ENCODE measurements at places on chromosomes 5 and 9. TPM values are rescaled to one million over a fixed set of nuclear protein-coding genes. Genes with fewer than 3 reads are reported as not detected.

- no peak for DNase-seq
These were observed 1530.1 kb downstream of the MAT2B start for GRCh38 chr5:165035520-165035919.

DNA sequence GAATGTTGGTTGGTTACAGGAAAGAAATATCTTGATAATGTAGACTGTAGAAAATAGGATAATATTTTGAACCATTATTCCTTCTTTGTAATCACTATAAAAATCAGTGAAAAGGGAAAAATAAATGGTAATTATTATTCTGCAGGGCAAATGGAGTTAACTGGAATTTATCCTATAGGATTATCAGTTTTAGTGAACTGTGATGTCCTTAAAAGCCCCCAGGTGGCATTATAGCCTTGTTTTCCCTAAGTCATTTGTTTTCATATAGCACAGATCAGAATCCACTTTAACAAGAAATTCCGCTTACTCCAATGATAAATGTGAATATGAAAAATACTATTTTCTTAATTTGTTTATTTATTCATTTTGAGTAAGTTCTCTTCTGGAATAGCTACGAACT lies 26.2 kb upstream of the WDR41 start:
- DNase-seq: no peak

DNA sequence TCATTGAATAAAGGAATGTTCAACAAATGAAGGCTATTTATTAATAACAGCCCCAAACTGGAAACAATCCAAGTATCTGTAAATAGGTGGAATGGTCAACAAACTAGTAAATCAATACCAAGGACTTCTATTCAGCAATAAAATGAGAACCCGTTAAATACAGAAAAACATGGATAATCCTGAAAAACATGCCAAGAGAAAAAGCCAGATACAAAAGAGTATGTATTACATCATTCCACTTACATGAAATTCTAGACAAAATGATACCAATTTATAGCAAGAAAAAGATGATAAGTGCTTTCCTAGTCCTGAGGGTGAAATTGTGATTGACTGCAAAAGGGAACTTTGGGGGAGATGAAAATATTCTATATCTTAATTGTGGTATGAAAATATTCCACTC lies 3.1 kb downstream of the PJA2 start:
- DNase-seq: no peak

DNA sequence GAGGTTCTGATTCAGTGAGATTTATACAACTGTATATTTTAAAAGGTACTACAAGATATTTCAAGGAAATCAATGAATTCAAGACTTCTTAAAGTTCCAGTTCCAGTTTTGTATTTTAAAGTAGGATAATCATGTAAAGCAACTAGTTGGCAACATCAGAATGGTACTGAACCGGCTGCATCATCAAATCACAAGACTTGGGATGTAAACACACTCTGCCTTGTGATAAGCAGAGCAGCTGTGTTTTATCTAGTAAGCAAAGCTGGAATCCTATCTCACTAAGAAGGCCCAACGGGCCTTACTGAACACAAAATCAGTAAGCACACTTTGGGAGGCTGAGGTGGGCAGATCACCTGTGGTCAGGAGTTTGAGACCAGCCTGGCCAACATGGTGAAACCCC lies 327.2 kb upstream of the NREP start:
- no peak for DNase-seq

DNA sequence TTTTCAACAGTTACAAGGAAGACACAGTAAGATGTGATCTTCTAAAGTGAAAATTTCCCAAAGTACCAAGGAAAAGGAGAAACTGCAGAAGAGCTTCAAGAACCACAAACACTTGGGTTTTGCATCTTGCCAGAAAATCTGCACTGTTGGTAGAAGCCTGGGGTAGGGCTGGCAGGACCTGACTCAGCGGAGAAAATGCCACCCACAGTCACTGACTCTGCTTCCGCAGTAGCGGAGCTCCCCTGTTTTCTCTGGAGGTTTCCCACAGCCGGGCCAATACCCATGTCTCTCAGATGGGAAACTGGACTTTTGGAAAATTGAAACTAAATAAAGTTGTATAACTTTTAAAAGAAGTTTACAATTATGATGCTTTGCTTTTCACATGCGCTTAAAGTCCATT lies 104.2 kb downstream of the MEF2C start:
- DNase-seq: no peak

GRCh38 chr5:132788990-132789886 lies 12.2 kb upstream of the SEPTIN8 start:
- DNase-seq: no peak

COL15A1 gene
- 6.9 TPM for total RNA-seq

LECT2 gene
- not detected for total RNA-seq
